ENCODE measurements at places on chromosomes 13 and 19.

- DNase-seq = no peak
These were observed 131.8 kb downstream of the STARD13 start for GRCh38 chr13:33153421-33154404.

GRCh38 chr13:78601124-78601873 lies 2.1 kb downstream of the POU4F1 start:
- no peak for DNase-seq

GRCh38 chr19:10327793-10328192 lies 5.5 kb downstream of the RAVER1 start:
- DNase-seq = no peak

DNA sequence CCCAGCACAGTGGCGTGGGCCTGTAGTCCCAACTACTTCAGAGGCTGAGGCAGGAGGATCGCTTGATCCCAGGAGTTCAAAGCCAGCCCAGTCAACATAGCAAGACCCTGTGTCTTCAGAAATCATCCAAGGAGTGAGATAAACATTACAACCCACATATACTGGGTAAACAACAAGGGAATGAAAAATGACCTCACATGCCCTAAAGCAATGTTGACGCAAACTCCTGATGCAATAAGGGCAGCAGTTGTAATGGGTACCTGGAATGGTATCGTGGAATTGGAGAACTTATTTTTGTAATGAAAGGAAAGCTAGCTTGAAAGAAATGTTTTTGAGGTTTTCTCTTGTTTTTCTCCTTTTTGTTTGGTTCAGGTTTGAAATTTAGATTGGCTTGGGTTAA lies 24.5 kb upstream of the LGALS16 start:
- DNase-seq = no peak

DNA sequence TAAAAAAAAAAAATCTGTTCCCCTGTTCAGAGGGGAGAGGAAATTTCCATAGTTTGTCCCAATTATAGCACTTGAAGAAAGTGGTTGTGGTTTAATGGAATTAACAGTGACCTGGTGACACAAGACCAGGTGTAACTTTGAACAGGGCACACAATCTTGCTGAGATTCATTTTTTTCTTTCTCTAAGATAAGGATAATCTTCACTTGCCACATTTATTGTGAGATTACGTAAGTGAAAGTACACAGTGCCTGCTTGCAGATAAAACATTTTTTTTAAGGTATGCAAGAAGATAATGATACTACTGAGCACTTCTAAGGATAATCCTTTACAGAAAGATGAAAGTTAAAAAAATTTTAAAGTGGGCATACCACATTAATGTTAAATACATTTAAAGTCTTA lies 448.1 kb downstream of the DIAPH3 start:
- DNase-seq = no peak

Measured in activated CD4-positive, alpha-beta T cell treated with anti-CD3 and anti-CD28 coated beads, Interleukin-2, Interleukin-4, amounts not matched to agents 100 ng/mL and 50 ng/mL, durations not matched to agents 16 hours and 8 hours (primary cell).